ENCODE measurements at places on chromosomes 5 and 9.

DNA sequence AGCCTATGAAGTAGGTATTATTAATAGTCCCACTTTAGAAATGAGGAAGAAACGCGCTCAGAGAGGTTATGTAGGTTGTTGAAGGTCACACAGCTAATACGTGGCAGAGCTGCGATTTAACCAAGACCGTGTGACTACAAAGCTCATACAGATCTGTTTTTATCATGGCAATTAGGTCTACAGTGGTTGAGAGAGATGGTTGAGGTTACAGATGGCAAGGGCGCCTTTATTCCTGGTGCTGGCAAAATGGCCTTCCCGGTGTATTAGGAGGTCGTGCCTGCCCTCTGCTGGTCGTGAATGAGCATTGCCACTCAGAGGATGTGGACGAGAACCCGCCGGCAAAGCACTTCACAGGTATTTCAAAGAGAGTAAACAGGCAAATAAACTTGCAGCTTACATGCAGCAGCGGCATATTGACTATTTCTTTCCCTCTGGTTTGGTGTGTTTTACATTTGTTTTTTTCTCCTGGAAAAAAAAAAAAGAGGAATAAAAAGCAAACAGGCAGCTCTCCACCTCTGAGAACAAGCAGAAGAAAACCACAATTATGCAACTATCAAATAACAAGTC lies 65.3 kb upstream of the EGFLAM start:
- DNase-seq, result peak; percentile 8

DNA sequence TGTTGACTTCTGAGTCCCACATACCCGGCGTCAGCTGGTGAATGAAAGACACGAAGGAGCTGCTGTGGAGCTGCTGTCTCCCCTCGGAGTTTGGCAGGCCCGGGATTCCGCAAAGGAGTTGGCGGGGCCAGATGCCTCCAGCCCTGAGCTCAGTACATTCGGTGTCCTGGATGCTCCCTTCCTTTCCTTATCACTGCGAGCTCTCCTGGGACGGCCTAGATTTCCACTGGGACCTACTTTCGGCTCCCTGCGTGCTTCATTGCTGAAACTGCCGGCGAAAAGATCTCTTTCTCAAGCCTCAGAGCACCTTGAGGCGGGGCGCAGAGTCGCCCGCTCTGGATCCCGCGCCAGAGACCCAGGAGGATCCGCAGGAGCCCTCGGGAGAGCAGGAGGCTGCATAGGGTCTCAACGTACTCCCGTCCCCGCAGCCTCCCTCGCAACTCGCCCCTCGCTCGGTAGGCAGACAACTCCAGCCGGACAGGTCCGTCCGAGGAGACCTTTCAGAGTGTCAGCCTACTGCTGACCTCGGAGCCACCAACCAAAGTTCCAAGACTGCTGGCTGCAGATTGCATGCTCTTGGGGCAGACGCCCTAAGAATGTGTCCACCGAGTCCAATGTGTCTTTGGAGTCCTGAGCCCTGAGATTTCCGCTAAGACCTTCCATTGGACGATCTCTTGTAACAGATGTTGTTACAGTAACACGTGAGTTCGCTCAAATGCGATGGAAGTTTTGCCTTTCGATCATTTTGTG lies 6.1 kb downstream of the ANXA2R start:
- DNase-seq, result no peak

GRCh38 chr9:95383845-95384244 lies 66.3 kb upstream of the FANCC start:
- DNase-seq, result no peak

GRCh38 chr9:91119679-91120078 lies 242.0 kb downstream of the AUH start:
- no peak for DNase-seq

- DNase-seq, result no peak
Measured at GRCh38 chr9:134127065-134127580, 8.8 kb upstream of the WDR5 start.

DNA sequence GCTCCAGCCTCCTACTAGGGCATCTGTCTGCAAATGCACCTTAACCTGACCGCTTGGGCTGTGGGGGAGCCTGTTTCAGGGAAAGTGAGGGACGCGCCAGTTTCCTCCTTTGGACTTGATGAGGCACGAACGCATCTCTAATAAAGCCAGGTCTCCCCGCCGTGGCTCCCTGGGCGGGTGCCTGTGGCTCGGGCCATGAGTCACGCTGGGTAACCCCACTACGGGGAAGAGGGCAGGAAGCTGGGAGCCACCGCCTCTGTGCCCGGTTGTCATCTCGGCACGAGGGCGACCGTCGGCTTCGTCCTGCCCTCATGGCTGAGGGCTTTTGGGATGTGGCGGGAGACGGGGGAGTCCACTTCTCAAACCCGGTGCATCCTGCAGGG lies 12.1 kb downstream of the NOTCH1 start:
- DNase-seq, result peak; percentile 74

DNA sequence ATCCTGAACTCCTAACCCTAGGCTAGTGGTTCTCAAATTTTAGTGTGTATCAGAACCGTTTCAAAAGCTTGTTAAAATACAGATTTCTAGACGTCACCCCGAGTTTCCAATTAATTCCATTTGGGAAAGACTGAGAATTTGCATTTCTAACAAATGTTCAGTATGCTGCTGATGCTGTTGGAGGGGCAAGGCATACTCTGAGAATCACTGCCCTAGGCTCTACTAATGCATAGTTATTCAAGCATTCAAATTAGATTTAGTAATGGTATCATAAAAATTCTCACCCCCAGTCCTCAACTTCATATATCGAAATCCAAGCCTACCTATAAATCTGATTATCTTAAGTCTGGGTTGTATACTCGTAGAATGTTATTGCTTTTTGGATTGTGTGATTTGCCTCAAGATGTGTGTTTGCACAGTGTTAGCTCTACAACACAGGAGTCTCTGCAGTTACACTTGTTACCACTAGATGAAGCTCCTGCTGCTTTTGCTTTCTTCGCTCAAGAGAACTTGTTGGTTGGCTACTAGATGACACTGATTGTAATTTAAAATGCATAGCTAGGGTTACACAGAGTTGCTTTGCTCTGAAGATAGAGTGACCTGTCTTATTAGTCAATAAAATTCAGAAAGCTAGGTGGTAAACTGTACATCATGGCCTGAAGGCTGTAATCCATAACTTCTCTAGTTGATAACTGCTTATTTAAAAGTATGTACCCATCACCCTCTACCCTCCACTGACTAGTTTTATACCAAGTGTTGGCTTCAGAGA lies 7.5 kb upstream of the ERAP2 start:
- DNase-seq, result no peak

DNA sequence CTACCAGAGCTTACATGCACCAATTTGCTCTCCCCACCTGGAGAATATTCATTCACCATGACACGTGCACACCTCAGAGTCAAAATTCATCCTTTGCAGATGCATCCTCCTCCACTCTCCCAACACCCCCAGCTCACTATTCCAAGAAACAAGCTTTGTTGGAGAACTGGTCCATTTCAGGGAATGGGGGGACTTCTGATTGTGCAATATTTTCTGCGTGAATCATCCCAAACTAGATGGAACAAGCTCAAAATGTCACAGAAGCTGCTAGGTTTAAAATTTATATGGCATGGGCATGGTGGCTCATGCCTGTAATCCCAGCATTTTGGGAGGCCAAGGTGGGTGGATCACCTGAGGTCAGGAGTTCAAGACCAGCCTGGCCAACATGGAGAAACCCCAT lies 3.6 kb downstream of the GLDC start:
- DNase-seq, result no peak

- no peak for DNase-seq
Measured at GRCh38 chr9:70881333-70881732, 240.1 kb downstream of the TRPM3 start.

GRCh38 chr9:14888875-14889274 lies 21.4 kb downstream of the FREM1 start:
- no peak for DNase-seq

GRCh38 chr9:2595973-2596372 lies 25.6 kb upstream of the VLDLR start:
- DNase-seq, result no peak

- DNase-seq, result no peak
Measured at GRCh38 chr5:106093134-106093533, 1577.6 kb downstream of the EFNA5 start.

DNA sequence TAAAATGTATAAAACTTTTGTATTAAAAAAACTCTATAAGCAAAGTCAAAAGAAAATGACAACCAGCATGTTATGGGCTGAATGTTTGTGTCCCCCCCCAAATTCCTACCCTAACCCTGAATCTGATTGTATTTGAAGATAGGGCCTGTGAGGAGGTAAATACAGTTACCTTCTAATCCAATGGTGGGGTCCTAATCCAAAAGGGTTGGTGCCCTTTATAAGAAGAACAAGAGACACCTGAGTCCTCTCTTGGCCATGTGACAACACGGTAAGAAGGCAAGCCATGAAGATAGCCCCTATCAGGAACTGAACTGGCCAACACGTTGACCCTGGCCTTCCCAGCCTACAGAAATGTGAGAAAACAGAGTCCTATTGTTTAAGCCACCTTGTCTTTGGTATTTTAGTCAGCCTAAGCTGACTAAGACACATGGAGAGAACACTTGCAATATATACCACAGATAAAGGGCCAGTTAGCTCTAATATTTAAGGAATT lies 49.7 kb upstream of the AKNA start:
- DNase-seq, result no peak

- no peak for DNase-seq
Measured at GRCh38 chr5:147410496-147411358, 99.1 kb downstream of the DPYSL3 start.

DNA sequence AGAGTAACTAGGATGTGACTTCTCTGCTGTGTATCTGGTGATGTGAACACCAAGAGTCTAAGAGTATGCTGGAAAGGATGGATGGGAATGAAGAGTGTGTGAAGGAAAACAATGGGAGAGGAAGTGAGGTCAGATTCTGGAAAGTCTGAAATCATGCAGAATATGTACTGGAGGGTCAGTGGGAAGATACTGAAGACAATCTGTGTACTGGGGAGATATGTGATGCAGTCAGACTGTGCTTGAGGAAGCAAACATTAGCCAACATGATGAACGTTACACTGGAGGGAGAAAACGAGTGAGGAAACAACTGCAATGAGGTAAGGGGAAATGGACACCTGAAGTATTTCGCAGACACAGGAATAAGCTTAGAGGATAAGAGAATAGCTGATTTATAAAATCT lies 105.7 kb downstream of the NR3C1 start:
- no peak for DNase-seq

DNA sequence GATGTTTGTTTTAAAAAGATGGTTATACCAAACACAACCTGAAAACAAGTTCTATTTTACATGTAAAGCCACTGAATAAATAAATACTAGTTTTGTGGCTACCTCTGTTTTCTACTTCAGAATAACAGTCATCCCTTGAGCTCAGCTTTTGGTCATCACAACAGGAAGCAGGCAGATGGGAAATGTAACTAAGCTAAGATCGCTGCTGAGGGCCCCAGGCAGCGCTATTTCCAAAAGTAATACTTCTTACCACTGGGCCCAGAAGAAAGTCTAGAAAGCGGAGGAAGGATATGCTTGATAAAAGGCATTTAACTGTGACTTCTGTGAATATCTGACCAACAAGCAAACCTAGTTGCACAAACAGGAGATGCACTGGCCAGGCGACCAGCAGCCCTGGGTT lies 61.4 kb downstream of the SERINC5 start:
- no peak for DNase-seq

- no peak for DNase-seq
Measured at GRCh38 chr9:78707481-78707991, 410.6 kb downstream of the PSAT1 start.

DNA sequence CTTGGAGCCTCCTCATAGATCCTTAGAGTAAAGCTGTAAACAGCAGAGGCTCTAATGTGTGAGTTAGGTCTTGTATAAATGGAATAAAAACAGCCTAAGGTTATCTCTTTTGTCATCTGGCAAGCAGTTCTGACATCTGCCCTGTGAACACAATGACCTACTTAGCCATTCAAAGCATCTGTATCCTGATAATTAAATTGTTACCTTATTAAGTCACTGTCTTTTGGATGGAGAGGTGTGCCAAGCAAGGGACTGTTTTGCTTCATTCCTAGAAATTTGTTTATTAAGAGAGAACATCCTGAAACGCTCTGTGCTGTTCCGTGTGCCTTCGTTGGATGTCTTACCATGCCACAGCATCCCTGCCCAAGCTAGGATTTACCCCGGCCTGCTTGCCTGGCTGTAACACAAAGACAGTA lies 1.5 kb downstream of the LSM11 start:
- no peak for DNase-seq

DNA sequence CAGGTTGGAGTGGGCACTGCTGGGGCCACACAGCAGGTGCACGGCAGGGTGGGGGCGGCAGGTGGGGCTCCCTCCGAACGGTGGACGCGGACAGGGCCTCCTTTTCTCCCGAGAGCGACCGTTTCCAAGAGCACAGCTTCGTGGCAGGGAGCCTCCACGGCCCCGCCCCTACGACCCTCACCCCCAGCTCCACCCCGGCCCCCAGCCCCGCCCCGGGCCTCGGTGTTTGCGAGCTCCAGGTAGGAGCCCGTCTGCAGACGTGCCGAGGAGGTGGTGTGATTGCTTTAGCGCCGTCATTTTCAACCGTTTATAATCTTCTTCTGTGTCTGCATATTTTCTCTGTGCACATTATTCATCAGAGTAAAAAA lies 8.8 kb downstream of the GRIN1 start:
- no peak for DNase-seq

- no peak for DNase-seq
Measured at GRCh38 chr5:172583931-172584511, 57.0 kb upstream of the NEURL1B start.

GRCh38 chr9:33927694-33928093 lies 110.7 kb downstream of the UBE2R2 start:
- no peak for DNase-seq

GRCh38 chr5:158947846-158948245 lies 151.9 kb downstream of the EBF1 start:
- DNase-seq, result no peak

GRCh38 chr5:6827526-6828219 lies 114.4 kb downstream of the TENT4A start:
- peak; percentile 11 for DNase-seq

DNA sequence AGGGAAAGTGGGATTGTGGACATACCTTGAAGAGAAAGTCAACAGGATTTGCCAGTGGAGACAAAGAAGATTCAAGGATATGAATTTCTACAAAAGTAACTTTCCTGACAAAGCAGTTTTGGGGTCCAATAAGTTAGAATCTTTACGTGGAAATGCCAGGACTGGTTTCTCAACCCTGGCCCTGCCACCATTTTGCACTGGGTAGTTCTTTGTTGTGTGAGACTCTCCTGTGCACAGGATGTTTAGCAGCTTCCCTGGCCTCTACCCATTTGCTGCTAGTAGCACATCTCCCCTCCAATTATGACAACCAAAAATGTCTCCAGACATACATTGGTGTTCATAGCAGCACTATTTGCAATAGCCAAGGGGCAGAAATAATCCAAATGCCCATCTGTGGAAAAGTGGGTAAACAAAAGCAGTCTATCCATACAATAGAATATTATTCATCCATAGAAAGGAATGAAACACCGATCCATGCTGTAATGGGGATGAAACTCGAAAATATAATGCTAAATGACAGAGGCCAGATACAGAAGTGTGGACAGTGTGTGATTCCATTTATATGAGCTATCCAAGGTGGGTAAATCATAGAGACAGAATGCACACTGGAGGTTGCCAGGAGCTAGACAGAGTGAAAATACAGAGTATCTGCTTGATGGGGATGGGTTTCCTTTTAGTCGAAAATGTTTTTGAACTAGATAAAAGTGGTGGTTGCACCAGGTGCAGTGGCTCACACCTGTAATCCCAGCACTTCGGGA lies 91.4 kb downstream of the NSUN2 start:
- DNase-seq, result no peak
